ENCODE measurements at places on chromosomes 5 and 9.

GRCh38 chr9:103755986-103756385 lies 338.1 kb upstream of the SMC2 start:
- no peak for DNase-seq

GRCh38 chr5:178278358-178279023 lies 45.9 kb upstream of the PHYKPL start:
- DNase-seq, result no peak

DNA sequence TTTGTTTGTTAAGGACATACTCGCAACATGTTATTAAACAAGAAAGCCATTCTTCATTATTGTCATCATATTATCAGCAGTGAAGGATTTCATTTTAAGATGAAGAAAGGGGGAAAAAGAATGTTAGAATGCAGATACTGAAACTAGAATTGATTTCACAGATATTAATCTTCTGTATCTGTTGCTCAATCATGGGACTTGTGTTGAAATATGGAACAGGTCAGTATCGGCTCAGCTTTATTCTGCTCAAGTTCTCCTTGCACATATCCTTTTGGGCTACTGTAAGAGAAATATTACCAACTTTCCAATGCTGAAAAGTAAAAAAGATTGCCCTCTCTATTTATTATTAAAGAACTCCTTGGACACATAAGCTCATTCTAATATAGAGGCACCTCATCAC lies 13.8 kb upstream of the ANXA1 start:
- no peak for DNase-seq

GRCh38 chr5:64836190-64836755 lies 67.5 kb downstream of the CWC27 start:
- no peak for DNase-seq

DNA sequence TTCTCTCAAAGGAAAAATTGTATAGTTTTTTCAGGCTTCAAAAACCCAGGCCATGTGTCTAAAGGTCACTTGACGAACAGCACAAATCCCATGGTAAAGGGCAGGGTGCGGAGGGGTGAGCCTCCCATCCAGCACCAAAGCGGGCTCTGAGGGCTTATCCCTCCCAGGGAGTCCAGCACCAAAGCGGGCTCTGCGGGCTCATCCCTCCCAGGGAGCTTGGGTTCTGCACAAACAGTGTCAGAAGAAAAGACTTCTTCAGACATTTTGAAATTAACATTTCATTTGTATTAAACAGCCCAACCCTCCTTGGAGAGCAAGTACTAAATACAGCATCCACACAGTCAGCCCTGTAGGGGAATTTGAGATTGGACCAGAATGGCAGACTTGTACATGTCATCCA lies 43.0 kb upstream of the CLPTM1L start:
- no peak for DNase-seq

- no peak for DNase-seq
These were observed 155.5 kb downstream of the TENT4A start for GRCh38 chr5:6868575-6869215.

- no peak for DNase-seq
These were observed 5.0 kb upstream of the IL3 start for GRCh38 chr5:132055441-132055807.

DNA sequence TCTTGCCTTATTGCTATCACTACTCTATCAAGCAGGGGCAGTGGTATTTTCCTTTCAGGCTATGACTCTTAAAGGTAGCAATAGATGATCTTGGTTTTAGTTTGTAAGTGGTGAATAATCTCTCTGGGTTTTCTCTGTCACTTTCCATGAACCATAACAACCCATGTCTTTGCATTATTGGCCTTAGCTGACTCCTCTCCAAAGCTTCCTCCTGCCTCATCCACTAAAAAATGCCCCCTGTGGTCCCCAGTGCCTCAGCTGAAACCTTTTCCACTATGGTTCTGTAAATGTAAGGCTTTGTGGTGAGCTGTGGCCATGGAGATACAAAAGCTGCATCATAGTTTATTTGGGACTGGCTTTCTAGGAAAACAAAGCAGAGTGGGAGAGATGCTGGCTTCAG lies 128.8 kb downstream of the GPBP1 start:
- no peak for DNase-seq

DNA sequence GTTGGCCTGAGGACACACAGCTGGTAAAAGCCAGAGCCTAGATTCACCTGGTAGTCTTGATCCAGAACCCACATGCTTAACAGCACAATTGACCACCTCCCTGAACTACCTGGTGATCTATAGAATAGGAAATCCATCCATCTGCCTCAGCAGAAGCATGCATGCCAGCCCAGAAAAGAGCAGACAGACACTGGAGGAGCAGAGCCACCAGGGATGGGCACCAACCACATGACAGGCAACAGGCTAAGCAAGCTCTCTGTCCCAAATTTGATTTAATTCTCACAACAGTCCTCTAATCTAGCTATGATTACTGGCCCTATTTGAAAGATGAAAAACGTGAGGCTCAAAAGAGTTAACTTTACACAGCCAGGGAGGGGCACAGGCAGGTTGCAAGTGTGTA lies 208.1 kb downstream of the SPOCK1 start:
- DNase-seq, result no peak

DNA sequence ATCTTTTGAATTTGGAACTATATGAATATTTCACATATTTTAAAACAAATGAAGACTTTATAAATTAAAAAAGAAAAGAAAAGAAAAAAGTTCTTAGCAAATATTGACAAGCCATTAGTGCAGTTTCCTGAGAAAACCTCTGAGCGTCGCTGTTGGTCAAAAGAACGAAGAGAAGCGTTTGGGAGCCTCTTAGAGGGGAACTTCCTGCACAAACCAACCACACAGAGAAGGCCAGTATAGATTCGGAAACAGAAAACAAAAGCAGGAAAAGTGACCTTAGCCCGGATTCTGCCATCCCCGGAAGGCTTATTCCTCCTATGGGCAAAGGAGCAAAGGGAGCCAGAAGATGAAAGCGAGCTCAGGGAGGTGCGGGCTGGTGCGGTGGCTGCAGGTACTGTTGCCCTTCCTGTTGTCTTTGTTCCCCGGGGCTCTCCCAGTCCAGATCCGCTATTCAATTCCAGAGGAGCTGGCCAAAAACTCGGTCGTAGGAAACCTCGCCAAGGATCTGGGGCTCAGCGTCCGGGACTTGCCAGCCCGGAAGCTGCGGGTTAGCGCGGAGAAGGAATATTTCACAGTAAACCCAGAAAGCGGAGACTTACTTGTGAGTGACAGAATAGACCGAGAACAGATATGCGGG lies at the start of gene PCDHGB2:
PCDHGB2 (plus strand) TSS at position 205 of the 637 bp plus-strand sequence; CDS start at position 347, 142 bp downstream.
- no peak for DNase-seq

DNA sequence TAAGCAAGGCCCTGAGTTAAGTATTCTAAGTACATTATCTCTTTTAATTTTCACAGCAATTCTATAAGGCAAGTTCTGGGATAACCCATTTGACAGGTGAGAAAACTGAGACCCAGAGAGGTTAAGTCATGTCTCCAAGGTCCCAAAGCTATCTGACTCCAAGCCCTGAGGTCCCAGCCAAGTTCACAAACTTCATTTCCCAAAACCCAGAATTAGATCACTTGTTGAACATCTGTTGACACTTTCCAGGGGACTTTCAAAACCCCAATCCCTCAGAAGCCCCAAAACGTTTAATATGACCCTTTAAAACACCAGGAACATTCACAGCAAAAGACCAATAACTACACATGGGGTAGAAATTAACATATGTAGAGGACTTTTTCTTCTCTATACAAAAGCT lies 72.0 kb downstream of the SH3TC2 start:
- no peak for DNase-seq

DNA sequence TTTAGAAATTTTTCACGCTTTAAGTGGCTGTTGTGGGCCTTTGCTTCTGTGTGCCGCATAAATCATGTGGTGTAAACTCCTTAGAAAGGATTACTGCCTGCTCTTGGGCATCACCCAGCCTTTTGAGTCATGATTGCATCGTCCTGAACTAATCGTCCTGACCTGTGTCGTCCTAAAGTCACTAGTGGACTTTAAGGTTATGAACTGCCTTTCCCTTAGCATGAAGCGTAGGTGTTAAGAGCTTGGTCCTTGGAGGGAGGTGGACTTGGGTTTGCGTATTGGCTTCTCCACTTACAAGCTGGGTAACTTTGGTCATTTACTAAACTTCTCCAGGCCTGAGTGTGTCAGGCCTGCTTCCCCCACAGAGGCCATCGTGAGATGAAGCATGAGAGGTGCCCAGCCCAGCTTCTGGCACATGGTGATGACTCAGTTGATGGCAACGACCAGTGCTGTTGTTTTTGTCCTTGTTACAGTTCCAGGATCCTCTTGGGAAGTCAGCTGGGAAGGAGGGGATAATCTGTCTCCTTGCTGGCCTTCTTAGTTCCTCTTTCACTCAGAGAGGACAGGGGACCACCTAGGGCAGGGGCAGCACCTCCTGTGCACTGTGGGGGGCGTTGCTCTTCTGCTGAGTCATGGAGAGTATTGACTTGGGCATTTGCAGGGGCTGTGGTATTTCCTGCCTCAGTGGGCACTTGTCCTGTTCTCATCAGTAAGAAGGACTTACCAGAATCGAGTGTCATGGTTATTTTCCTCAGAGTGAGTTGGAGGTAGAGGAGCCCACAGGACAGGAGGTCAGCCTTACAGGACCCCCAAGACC lies 54.2 kb upstream of the NCS1 start:
- DNase-seq, result no peak

DNA sequence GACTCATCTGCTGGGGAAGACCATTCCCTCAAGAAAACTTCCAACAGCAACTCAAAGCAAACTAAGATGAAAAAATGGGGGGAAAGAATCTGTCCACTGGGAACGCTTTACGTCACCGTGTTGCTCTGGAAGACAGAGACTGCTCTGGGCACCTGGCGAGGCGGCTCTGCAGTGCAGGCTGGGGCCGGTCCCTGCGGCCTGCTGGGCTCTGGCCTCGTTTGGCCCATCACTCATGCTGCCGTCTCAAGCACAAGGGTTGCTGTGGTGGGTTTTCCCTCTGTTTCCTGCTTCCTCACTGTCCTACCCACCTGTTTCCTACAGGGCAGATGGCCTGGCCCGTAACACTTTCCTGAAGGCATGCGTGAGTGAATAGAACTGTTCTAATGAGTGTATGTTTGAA lies 92.9 kb upstream of the OTULINL start:
- DNase-seq, result no peak

DNA sequence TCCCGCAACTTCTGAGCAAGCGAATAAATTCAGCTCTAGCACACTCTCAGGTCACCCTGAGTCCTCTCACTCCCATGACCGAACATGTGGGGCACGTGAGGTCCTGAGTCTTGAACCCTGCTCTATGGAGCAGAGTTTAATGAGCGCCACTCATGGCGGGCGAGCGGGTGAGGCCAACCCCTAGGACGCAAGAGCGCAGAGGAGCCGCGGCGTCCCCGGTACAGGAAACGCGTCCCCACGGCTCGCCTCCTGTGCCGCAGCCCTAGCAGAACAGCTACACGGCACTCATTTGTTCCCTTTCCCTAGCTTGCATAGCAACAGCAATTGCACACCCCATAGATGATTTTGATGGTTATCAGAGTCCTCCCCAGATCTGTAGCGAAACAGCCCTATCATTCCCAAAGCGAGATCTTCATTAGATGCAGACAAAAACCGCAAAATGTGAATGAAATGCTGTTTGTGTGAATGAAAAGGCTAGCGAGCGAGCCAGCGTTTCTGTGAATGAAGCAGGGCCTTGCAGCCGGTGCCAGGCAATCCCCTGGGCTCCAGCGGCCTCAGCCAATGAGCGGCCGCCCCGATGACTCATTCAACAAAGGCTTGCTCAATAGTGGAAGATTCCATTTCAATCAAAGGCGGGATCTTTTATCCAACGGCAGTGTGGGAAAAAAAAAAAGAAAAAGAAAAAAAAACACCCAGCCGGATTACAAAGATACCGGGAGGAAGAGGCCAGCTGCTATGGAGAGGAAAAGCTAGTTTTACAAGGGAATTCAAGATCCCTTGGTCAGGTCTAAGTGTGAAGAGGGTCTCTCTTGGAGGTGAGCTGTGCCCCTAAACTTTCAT lies 1.5 kb upstream of the SHC3 start:
- peak; percentile 14 for DNase-seq

DNA sequence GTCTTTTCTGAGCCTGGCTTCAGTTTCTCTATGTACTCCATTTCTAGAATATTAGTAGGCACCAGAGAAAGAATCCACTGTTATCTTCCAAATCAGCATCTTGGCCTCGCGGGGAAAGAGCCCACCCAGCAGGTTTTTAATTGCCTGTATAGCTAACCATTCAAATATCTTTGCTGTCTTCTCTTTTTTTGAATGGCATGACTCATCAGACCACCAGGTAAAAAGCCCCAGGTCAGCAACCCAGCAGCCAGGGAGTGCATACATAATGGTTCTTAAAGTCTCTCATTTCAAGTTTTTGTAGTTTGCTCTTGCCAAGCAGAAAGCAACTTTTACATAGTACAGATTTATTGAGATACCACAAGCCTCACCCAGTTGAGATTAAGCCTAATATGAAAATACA lies 50.7 kb downstream of the TMEM167A start:
- no peak for DNase-seq

GRCh38 chr5:135578685-135579341 lies at the start of gene CXCL14:
TSS of gene CXCL14 (minus strand) at chr5:135578991. CDS start at chr5:135578778, 213 bp downstream.
- DNase-seq, result peak; percentile 22

- DNase-seq, result no peak
These were observed 78.1 kb downstream of the PHF2 start for GRCh38 chr9:93654351-93654961.

GRCh38 chr9:134950386-134951210 lies 32.9 kb upstream of the FCN1 start:
- DNase-seq, result no peak

DNA sequence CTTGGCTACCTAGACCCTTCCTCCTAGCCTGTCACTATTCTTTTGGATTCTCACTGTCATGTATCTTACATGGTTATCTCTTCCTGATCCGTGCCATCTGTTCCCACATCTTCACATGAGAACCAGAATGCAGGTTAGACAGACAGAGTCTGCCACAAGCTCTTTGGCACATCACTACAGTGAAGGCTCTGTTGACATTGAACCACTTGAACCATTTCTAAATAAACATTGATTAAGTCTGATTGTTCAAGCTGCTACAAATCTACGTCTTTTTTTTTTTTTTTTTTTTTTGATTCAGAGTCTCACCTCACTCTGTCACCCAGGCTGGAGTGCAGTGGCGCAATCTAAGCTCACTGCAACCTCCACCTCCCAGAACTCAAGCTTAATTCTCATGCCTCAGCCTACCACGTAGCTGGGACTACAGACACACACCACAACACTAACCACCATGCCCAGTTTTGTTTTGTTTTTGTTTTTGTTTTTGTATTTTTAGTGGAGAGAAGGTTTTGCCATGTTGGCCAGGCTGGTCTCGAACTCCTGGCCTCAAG lies 85.1 kb upstream of the LRRTM2 start:
- DNase-seq, result no peak

GRCh38 chr9:3473405-3473804 lies 52.4 kb downstream of the RFX3 start:
- DNase-seq, result no peak
